ENCODE measurements at places on chromosomes 11 and 22.
A peak's percentile ranks its signal among the peaks of the same experiment; 100 is the strongest.

- DNase-seq: no peak
These were observed 1.1 kb downstream of the HMGXB4 start for GRCh38 chr22:35258191-35258988.

GRCh38 chr11:76763573-76764346, 19.4 kb upstream of the TSKU start:
- no peak for DNase-seq

- no peak for DNase-seq
These were observed 20.1 kb downstream of the CELSR1 start for GRCh38 chr22:46517255-46517761.

GRCh38 chr11:115911613-115912346, 407.6 kb upstream of the CADM1 start:
- DNase-seq: no peak

DNA sequence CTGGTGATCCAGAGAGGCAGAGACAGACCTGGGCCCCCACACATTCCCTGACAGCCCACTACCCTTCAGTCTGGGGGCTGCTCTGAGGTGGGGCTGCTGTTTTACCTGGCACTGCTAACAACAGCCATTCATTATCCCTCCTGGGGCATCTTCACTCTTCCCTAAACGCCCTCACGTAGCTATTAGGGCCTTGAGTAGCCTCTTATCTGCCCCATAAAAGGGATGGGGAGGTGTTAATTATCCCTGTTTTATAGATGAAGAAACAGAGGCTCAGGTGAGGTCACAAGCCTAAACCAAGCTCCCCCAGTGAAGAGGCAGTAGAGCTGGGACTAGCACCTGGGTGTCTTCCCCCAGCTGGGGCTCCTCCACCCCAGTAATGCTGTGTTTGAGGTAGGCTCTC, 79.5 kb downstream of the KIAA1671 start:
- DNase-seq: no peak

DNA sequence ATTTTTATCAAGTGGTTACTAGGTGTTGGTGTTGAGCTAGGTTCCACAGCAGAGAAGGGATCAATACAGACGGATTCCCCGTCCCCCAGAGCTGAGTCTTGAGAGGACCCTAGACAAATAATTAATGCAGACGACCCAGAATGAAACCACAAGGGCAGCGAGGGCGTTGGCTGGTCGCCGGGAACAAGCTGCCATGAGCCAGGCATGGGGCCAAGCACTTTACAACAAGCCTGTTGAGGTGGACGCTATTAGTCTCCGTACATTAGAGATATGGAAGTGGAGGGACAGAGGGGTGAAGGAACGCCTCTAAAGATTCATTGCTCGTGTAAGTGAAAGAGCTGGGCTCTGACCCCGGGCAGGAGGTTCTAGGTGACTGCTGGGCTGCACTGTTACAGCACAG, 77.1 kb upstream of the EIF3D start:
- no peak for DNase-seq

GRCh38 chr11:47980907-47981621, 705 bp downstream of the PTPRJ start:
- DNase-seq: no peak

- no peak for DNase-seq
These were observed 710 bp upstream of the THY1 start for GRCh38 chr11:119423509-119424254.

DNA sequence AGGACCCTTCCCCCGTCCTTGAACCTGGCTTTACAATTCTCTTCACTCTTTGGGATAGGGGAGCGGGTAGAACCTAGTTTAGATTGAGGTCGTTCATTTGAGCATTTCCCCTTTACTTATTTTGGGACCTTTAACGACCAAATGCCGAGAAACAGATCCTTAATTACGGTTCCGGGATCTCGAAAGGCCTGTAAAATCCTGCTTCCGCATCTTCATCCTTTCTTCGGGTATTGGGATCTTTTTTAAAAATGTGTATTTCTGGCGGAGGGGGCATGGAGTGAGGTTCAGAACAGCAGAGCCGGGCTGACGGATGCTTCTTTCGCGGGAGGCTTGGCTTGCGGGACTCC, 395 bp upstream of the HIPK3 start:
- DNase-seq: no peak

- DNase-seq: no peak
These were observed 106.7 kb upstream of the ASPHD2 start for GRCh38 chr22:26322179-26322905.

- DNase-seq: no peak
These were observed 5.8 kb upstream of the ATG16L2 start for GRCh38 chr11:72808331-72808798.

GRCh38 chr11:122814401-122814800, 23.9 kb upstream of the CRTAM start:
- no peak for DNase-seq

- DNase-seq: no peak
These were observed 121.8 kb upstream of the POU2AF2 start for GRCh38 chr11:111123463-111124398.

DNA sequence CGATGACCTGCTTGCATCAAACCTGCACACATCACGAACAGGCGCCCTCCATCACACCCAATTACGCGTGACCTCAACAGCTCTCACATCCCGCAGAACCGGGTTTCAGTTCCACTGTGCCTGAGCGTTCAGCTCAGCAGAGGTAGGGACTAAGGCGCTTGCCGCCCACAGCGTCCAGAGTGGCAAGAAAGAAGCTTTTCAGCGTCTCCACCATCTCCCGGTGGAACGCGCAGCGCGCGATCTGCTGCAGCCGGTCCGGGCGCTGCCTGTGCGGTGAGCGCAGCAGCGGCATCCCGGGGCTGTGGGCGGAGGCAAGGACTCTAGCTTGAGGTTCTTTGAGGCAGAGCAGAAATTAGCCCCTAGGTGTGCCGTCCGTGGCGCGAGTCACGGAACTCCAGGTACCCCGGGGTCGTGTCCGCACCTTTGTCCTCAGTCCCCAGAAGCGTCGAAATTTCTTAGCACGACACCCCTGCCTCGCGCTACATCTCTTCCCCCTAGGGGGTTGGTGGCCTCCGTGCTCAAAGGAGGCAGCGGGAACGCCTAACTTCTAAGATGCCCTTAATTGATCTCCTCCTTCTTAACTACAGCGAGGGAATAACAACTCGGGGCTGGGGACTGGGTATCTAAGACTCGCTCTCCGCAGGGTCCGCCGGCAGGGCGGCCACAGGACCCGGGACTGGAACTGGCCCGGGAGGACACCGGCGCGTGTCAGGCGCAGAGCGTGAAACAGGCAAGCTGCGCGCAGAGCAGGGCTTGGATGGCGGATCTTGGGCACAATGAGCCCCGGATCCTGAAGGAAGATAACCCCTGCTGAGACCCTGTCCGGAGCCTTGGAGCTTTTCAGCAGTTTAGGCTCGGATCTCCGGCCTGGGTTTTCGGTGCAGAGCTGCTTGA, 1.7 kb upstream of the CALCA start:
- DNase-seq: peak; percentile 29

DNA sequence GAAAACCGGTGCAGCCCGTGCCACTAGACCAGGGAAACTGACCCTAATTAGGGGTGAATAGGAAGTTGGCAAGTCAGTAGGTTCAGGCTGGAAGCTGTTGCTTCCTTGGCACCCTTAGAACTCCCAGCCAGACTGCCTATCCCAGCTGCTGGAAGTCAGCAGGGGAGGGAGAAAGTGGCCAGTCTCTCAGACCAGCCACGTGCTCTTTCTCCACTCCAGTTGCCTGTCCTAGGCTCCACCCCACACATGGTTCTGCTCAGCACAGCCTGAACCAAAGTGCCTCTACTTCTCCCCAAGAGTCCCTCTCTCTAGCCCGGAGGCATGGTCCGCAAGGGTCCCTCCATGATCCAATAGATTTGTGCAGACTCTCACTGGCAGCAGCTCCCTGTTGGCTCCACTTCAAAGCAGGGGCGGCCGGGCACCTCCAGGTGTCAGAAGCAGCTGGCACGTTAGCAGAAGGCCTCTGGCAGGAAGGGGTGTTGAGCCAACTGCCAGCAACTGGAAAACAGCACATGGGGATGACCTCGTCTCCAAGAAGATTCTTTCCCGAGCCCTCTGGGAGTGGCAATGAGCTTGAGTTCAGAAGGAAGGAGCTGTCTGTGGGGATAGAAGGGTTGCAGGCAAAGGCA, 27.7 kb downstream of the ARFGAP2 start:
- no peak for DNase-seq

- DNase-seq: no peak
These were observed 6.6 kb downstream of the F2 start for GRCh38 chr11:46725338-46726205.

DNA sequence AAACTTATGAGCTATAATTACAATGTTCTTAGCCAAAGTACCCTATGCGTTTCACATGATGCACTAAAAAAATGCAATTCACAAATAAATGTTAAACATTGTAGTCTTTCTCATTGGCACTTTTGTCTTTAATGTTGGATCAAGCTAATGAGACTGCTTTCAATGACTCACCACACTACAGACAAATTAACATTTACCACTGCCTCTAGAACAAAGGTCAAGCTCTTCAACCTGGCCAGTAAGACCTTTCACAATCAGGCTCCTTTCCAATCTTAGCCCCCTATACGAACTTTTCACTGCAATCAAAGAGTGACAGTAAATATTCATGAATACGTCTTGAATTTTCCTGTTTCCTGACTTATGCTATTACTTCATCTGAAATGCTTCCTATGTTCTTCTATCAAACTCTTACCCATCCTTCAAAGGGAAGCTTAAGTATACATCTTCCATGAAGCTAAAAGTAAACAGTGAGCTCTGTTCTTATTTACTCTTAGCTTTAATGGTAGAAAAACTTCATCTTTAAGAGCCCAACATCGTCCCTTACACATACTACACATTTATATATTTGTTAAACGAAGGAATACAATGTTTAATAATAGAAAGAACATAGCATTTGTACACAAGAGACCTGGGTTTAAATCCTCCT, 326.6 kb upstream of the PITPNB start:
- DNase-seq: no peak

- DNase-seq: no peak
These were observed 166.7 kb downstream of the FAT3 start for GRCh38 chr11:92391364-92391763.

GRCh38 chr11:114398303-114398920, 1.9 kb downstream of the C11orf71 start:
- DNase-seq: no peak

DNA sequence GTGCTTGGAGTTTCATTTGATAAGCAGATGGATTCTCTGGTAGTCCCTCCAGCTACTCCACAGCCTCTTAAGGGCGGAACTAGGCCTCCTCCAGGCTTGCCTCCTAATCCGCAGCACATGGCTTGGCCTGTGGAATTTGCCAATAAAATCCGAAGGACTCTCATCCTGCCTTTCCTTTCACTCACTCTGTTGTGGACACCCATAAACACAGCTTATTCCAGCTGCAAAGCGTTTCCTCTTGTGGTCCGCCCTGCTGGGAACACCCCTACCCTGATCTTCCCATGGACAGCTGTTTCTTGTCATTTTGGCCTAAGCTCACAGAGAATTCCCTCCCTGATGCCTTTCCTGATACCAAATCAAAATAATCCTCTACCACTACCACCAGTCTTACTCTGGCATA, 546.2 kb downstream of the NTM start:
- no peak for DNase-seq

- no peak for DNase-seq
These were observed 136.0 kb downstream of the LRRC4C start for GRCh38 chr11:41323446-41323845.

GRCh38 chr11:78046486-78046854, 17.2 kb upstream of the THRSP start:
- no peak for DNase-seq

DNA sequence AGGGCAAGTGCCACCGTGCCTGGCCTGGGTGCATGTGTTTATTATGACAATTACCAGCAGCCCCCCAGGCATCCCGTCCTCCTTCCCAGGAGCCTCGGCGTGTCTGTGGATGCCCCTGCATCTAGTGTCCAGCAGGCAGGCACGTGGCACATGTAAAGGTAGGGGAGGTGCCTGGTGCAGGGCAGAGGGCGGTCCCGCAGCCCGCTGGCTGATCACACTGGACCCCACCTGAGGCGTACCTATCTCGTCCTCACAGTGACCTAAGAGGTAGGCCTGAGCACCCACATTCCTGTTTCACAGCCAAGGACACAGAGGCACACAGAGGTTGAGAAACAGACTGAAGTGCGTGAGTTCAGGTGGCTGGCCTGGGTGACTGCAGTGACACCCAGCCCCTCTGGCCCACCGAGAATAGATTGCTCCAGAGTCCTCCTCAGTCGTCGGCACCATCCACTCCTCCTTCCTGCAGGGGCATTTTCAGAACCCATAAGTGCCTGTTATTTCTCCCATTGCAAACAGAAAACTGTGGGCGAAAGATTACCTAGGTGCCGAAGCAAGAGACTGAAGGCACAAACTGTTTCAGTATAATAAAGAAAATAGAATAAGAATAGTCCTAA, 3.0 kb upstream of the PHRF1 start:
- DNase-seq: no peak
